Right hindlimb (tissue), 1 donor: ENCODE measurements at places on chromosomes 3 and 15.

DNA sequence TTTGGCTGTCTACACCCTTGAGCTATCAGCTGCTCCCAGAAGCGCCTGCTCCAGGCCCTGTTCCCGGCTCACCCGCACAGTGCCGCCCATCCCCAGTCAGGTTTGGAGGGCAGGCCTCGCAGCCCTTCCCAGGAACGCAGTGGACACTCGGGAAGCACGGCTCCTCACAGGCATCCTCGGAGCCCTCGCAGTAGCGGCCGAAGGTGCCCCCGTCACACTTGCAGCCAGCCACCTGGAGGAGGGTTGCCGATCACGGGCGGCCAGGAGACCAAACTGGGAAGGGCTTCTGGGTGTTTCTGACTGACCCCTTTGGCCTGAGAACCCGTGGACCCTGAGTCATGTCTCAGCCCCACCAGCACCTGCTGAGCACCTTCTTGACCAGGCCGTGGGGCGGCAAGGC, 33.4 kb downstream of the MUC20 start:
- DNase-seq: peak; percentile 6

DNA sequence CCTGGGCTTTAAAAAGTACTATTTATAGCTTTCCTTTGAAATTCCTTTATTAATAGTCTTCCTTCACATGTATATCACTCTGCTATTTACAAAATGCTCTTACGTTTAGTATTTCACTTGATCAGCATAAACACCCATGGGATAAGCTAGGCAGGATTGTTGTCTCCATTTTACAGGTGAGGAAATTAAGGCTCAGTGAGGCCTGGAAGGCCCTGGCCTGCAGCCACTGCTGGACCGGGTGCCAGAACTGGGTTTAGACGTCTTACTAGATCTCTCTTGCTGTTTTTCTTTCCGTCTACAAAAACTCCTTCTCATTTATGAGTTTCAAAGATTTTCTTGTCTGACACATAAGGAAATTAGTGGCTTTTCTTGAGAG, 236.4 kb downstream of the LPP start:
- DNase-seq: no peak

DNA sequence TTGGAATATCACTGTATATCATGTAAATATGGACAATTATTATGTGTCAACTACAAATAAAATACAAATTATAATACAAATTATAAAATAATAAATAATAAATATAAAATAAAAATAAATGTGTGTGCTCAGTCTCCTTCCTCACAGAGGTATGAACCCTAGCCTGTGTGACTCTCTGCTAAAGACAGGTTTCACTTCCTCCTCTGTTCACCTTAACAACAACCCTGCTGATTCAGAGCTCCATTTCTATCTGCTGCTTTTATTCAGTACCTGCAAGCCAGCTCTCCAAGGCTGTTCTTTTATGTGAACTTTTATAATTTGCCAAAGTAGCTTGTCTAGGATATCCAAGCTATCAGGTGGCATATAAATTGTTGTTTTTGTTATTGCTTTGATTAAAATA, 610.7 kb upstream of the GRM7 start:
- no peak for DNase-seq

GRCh38 chr15:92232317-92232716, 161.4 kb upstream of the ST8SIA2 start:
- no peak for DNase-seq

GRCh38 chr15:67380921-67381320, 126.3 kb downstream of the IQCH start:
- DNase-seq: no peak
